ENCODE measurements at places on chromosomes 1 and 21. TPM values are rescaled to one million over a fixed set of nuclear protein-coding genes. Genes with fewer than 3 reads are reported as not detected.

Gene LMX1A
- not detected for total RNA-seq

GRCh38 chr1:163195728-163196448, 6.8 kb downstream of the RGS5 start:
- no peaks in the 10 kb centered on the region for H3K4me1 ChIP-seq
- peaks cover 2% of the 10 kb centered on the region for H3K27me3 ChIP-seq
- no peaks in the 10 kb centered on the region for H3K36me3 ChIP-seq
- DNase-seq = no peak
- no peak overlapping the region for H3K27ac ChIP-seq

- peaks cover 13% of the 10 kb centered on the region for H3K27me3 ChIP-seq
- peaks cover 34% of the 10 kb centered on the region for H3K4me1 ChIP-seq
- no peaks in the 10 kb centered on the region for H3K36me3 ChIP-seq
- peak; percentile 69 for DNase-seq
- peak within 1 kb of the TSS; percentile 79 for H3K4me3 ChIP-seq
Measured at GRCh38 chr1:17119076-17119772, at the start of gene PADI2. TSS of gene PADI2 (minus strand) at chr1:17119451. CDS start at chr1:17119371, 80 bp downstream.

Gene COL9A2
- 5.7 TPM for total RNA-seq

Gene TAS1R1
- not detected for total RNA-seq
